ENCODE measurements at places on chromosomes 4 and X.

- no peak for DNase-seq
Measured at GRCh38 chrX:15601932-15602331, 1.2 kb upstream of the ACE2 start.

- DNase-seq: no peak
Measured at GRCh38 chr4:108840426-108840975, 77.6 kb upstream of the ETNPPL start.

GRCh38 chrX:71107245-71107644 lies 705 bp upstream of the CXorf65 start:
- no peak for DNase-seq

DNA sequence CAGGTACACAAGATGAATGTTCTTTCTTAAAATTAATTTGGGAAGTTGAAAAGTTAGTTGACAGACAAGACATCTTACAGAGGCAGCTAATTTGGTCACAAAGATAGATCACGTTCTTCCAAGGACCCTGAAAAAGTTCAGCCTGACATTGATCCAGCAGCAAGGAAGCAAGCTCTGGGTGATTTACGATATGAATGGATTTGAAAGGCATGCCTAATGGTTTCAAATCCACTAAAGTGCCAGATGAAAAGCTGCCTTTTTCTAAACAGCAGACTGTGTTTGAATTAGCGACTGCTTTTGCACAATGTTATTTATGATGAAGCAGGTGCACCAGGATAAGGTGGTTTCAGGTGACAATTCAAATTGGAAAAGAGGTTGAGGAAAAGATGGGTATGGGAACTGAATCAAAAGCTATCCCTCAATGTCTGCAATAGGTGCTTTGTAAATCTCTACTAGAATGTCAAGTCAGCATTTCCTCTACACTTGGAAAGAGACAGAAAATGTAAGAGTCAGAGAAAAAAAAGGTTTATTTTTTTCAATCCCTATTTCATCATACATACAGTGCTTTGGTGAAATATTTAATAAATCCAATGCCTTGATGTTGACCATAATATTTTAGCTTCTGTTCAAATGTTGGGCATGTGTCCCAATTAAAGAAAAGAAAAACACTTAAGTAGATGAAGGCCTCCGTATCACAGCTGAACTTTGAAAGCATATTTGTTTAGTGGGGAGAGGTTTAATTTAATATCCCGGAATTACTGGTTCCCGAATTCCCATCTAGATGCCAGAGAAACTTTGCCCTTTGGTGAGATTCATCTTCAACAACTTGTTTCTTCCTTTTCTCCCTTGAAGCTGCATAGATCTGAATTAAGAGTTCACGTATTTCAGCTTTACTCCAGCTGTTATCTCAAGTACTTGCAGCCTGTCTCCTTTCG lies 6.0 kb downstream of the RASGEF1B start:
- DNase-seq: no peak

DNA sequence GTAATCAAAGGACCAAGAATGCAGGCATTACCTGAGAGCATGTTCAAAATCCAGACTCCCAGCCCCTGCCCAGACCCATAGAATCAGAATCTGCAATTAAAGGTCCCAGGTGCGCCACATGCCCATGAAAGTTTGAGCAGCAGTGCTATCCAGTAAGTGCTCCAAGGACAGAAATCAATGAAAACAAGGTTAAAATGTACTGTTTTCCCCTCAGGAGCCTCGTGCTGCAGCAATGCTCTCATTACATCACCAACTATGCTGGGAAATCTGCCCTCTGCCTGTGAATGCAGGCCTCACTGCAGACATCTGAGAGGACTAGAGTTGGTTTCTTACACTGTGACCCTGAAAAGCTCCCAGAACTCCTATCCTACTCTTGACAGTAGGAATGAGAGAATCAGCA lies 21.1 kb downstream of the ANXA5 start:
- no peak for DNase-seq

DNA sequence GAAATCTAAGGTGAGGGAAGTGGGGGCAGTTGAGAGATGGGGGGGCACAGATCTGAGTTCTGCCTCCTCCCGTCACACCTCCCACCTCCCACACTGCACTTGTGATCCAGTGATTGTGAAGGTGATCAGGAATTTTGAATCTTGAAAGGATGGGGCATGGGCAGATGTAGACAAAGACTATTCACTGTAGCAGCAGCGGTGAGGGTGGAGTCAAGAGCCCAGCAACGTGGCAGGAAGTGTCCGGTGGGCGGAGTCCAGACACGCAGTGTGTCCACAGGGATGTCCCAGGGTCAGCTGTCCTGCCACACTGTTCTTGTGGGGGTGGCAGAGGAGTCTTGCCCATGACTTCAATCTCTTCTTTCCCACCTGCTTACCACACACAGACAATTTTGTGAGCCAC lies 330.5 kb upstream of the GALNT7 start:
- DNase-seq: no peak

GRCh38 chr4:26806331-26806730 lies 54.3 kb upstream of the STIM2 start:
- DNase-seq: no peak

GRCh38 chrX:15838017-15838416 lies 16.6 kb downstream of the AP1S2 start:
- DNase-seq: no peak

DNA sequence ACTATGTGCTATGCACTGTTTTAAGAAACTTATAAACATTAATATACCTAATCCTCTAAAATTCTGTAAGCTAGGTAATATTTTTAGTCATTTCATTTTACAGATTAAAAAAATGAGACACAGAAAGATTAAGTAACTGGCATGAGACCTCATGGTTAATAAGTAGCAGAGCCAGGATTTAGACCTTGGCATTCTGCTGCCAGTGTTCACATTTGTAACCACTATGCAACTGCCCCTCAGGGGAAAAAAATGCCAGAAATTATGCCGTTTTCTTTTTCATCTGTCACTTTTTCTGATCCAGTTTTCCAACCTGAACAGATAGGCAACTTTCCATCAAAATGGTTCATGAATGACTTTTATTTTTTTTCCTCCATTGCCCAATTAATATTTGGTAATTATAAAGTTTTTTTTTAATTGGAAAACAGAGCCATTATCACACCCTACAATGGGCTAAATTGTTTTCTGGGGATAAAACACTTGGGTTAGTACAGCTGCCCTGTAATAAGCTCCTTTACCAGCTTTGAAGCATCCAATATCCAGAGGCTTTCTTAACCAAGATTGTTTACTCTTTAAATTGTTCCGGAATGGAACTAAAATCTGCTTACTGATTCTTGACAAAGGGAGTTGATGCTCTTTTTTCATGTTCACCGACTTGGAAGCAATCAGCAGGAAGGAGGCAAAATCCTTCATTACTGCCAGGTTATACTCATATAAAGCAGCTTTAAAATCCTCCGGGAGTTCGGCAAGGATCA lies 56.4 kb upstream of the DDX60 start:
- DNase-seq: no peak

Measured in activated CD8-positive, alpha-beta memory T cell treated with anti-CD3 and anti-CD28 coated beads for 4 hours (primary cell).